ENCODE measurements at places on chromosomes 2 and 18.

- DNase-seq, result peak; percentile 30
Observed at GRCh38 chr2:235551965-235552364, 58.1 kb downstream of the AGAP1 start.

GRCh38 chr18:27143580-27144287 is 41.4 kb downstream of the CHST9 start:
- DNase-seq, result no peak

DNA sequence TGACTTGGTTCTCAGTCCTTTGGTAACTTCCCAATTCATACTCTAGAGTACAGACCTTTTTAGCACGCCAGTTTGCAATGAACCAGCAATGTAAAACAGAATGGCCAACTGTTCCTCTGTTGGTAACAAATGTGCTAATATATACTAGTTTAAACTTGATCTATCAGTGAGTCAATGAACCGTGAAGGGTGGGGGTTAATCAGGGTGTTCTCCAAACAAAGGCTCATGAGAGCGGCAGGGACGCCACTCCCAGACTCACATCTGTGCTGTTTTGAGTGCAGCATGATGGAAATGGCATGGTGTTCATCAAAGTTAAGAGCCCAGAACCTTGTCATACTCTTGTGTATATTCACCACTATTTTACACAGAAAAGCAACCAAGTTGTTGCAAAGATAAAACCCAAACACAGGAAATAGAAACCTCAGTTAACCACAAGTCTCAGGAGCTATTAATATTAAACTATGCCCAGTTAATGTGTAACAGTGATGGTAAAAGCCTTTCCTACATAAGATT is 70.3 kb downstream of the CERKL start:
- DNase-seq, result peak; percentile 76

- no peak for DNase-seq
Observed at GRCh38 chr2:217980036-217980435, 22.8 kb downstream of the TNS1 start.

DNA sequence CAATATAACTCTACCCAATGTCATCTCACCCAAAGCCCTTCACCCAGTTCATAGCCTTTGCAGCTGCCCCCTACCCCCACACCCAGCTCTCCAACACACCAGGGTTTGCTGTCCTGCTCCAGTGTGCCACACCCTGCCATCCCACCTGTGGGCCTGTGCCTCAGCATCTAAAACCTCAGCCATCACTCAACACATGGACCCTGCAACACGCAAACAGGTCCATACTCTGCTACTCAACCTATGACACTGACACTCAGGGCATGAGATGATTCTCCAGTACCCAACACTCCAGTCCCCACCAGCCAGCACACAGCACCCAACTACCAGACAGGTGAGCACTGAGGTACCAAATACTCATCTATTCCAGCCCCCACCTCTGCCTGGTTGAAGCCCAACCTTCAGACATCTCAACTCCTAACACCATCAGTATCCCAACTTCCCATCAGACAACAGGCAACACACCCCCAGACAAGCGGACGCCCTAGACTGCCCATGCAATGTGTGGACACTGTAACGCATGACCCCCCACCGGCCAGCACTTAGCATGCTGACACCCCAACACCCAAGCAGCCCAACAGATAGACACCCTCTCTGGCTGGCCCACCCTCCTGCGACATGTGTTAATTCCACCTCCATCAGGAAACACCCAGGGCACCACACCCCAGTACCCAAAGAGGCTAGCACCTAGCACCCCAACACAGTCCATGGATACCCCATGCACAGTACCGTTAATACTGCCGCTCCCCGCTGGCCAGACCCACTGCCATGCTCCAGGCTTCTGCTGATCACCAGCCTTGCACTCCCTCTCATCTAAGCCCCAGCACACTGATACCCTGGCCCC is 25.0 kb downstream of the ZAP70 start:
- no peak for DNase-seq

- no peak for DNase-seq
Observed at GRCh38 chr2:134426721-134427120, 172.8 kb downstream of the MGAT5 start.

GRCh38 chr2:100809506-100809905 is 10.4 kb upstream of the NPAS2 start:
- DNase-seq, result no peak
